Psoas muscle (tissue), 8 donors: ENCODE measurements at places on chromosomes 4 and X. TPM values are rescaled to one million over a fixed set of nuclear protein-coding genes. Genes with fewer than 3 reads are reported as not detected.

DNA sequence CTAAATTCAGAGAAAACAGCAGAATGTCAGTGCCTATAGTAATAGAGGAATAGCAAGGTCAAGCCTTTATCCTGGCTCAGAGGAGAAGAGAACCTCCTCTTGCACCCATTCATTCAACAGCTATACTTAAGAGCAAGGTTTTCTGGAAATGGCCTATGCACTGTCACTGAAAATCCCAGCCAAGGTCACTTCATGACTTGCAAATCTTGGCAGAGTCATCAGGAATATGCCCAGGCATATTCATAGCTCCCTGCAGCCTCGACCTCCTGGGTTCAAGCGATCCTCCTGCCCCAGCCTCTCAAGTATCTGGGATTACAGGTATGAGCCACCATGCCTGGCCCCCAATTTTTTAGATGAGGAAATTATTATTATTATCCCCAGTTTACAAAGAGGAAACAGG is 35.8 kb upstream of the NOCT start:
- no peak for DNase-seq

DAPP1 gene
- polyA plus RNA-seq, result 0.18 TPM

C4orf51 gene
- not detected for polyA plus RNA-seq

AFM gene
- not detected for polyA plus RNA-seq

DNA sequence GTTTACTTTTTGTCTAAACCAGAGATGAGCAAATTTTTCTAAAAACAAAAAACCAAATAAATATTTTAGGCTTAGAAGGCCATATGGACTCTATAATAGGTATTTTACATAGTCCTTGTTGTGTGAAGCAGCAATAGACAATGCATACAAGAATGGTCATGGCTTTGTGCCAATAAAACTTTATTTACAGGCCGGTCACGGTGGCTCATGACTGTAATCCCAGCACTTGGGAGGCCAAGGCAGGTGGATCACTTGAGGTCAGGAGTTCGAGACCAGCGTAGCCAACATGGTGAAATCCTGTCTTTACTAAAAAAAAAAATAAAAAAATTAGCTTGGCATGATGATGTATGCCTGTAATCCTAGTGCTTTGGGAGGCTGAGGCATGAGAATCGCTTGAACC is 227.6 kb downstream of the CBR4 start:
- no peak for DNase-seq

DNA sequence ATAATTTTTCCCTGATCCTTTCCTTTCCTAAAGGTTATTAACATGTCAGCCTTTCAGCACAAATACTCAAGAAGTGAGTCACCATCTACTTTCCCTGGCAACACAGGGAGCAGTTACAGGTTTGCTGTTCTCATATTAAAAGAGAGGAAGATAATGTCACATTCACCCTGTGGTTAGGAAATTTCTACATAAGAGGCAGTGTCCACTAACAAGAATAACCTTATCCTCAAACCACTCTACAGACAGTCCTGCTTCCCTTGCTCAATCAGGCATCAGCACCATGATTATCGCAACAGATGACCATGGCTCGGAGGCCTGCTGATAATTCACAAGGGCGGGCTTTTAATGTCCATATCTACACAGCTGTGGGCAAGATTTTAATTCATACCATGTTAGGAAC is 30.9 kb downstream of the RNF150 start:
- DNase-seq, result no peak

GRCh38 chr4:181823183-181823582 is 420.0 kb upstream of the TENM3 start:
- DNase-seq, result no peak

GRCh38 chr4:156344397-156344796 is 390.7 kb upstream of the CTSO start:
- no peak for DNase-seq

GRCh38 chr4:122823476-122823875 is 3.2 kb upstream of the FGF2 start:
- DNase-seq, result no peak
